ENCODE measurements at places on chromosomes 3 and 15.

GRCh38 chr3:170907637-170908234, 701 bp downstream of the EIF5A2 start:
- DNase-seq = no peak

- DNase-seq = no peak
Measured at GRCh38 chr3:172303181-172303580, 145.1 kb downstream of the GHSR start.

DNA sequence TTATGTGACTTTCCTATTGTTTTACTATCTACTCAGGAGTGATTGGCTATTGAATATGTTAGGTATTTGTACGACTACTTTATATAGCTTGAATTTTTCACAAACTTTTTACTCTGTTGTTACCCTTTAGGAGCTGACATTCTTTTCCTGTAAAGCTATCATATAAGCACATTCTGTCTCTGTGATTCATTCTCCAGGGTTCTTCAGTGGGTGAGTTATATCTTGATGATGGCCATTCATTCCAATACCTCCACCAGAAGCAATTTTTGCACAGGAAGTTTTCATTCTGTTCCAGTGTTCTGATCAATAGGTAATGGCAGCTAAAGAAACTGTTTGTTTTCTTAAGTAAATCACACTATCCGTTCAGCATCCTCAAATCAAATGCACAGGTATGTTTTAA, 10.1 kb upstream of the CAPN3 start:
- DNase-seq = no peak

DNA sequence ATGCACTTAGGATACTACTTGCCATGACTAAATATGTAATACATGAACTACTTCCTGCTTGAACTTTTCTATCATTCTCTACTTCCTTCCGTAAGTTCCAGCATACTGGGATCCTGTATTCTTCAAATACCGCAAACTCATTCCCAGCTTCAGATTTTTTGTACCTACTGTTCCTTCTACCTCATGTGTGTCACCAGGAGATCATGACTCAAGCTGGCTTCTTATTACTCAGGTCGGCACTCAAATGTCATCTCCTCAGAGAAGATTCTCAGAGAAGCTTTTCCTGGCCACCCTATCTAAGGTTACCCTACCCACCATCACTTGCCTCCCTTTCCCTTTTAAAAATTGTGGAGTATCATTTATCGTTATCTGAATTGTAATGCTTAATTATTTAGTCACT, 66.7 kb downstream of the RFX7 start:
- DNase-seq = no peak

DNA sequence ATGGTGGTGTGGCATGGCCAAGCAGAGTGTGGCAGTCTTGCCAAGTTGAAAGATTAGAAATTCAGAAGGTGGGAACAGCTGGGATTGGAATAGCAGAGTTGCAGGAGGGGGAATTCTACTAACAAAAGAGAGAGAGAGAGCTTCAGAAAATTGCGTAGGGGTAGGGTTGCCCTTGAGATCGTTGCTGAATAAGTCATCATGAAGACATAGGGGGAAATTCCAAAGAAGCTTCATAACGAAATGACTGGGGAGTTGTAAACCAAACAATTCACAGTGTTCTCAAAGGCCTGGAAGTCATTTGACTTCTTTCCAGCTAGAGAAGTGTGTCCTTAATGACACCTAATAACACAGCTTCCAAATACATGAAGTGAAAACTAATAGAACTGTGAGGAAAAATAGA, 26.3 kb upstream of the TIPARP start:
- no peak for DNase-seq

DNA sequence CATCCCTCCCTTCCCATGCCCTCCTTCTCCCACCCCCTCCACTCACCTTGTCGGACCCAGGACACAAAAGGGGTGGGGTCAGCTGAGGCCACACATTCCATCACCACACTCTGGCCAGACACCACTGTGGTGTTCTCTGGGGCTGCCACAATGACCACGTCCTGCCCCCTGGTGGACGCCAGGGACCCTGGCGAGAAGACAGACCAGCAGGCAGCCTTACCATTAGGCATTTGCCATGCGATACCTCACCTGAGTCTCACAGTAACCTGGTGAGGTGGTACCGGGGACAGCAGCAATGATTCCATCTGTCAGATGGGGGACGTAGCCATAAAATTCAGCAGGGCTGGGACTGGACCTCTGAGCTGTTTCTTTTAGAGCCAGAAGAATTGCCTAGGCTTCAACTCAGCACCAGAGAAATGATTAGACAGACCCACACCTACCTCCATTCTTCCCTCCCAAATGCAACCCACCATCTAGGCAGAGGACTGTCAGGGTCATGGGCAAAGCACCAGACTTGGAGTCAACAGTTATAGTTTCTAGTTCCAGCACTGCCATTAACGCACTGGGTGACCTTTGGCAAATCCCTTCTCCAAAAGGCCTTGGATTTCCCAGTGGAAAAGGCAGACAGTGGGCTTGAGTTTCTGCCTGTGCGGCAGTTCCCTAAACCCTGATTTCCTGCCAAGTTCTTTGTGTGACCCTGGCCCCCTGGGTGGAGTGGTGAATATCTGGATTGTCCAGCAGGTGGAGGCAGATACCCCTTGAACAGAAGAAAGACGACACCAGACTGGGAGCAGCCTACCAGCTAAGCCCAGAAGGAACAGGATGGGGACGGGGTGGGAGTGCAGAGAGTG, 21.8 kb downstream of the IGDCC4 start:
- DNase-seq = peak; percentile 72

DNA sequence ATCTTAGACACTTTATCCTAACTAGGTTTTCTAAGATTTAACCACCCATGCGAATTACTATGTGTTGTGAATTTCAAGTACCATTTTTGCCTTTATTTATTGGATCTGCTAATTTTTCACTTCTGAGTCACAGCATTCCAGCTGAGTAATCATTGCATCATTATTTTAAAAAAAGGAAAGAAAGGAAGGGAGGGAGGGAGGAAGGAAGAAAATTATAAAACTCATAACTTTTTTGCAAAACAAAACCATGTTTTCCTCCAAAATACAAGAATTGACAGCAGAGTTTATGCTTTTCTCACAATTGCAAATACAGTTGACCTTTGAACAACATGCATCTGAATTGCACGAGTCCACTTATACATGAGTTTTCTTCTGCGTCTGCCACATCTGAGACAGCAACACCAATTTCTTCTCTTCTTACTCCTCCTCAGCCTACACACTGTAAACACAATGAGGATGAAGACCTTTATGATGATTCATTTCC, 651.4 kb upstream of the NECTIN3 start:
- DNase-seq = no peak

DNA sequence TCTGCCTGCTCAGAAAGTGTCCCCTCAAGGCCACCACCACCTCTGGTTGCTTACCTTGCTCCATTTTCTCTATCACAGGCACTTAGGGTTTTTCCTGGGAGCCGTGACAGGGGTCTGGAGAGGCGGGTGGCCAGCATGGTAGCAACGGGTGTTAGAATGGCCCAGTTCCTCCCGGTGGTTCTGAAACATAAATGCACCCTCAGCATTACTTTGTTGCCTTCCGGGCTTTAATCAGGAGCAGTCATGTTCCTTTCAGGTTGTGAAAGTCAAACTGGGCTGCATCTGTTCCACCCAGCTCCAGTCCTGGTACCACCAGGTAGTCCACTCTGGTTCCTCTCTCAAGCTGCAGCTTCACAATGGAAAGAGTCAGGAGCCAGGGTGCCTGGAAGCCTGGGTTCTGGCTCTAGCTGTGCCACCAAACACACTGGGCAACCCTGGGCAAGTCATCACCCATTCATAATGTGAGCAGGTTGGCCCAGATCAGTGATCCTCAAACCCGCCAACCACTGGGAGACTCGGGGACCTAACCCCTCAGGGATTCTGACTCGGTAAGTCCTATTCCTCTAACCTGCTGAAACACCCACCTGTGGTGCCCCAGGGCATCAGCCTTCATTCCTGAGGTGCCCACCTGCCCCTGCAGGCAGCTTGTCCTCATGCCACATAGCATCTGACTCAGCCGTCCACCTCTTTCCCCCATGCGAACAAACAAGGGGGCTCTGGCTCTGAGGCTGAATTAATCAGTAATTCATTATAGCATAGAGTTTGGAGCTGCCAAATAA, 9.3 kb downstream of the BDH1 start:
- no peak for DNase-seq

GRCh38 chr15:40743485-40743901, 11.6 kb downstream of the RMDN3 start:
- no peak for DNase-seq

DNA sequence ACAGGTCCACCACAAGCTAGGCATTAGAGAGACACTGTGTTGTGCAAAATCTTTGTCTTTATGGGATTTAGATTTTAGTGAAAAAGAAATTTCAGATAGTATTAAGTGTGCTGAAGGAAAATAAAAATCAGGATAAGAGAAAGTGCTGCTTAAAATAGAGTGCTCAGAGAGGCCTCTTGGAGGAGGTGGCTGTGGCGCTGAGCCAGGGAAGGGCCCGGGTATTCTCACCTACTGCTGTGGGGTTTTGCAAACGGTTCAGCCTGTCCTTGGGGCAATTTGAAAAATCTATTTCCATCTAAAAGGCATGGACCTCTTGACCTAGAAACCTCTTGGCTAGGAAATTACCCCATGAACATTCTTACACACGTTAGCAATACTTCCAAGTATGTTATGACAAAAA, 267.7 kb downstream of the TJP1 start:
- DNase-seq = no peak

GRCh38 chr3:196793246-196793645, 53.6 kb downstream of the PAK2 start:
- no peak for DNase-seq

DNA sequence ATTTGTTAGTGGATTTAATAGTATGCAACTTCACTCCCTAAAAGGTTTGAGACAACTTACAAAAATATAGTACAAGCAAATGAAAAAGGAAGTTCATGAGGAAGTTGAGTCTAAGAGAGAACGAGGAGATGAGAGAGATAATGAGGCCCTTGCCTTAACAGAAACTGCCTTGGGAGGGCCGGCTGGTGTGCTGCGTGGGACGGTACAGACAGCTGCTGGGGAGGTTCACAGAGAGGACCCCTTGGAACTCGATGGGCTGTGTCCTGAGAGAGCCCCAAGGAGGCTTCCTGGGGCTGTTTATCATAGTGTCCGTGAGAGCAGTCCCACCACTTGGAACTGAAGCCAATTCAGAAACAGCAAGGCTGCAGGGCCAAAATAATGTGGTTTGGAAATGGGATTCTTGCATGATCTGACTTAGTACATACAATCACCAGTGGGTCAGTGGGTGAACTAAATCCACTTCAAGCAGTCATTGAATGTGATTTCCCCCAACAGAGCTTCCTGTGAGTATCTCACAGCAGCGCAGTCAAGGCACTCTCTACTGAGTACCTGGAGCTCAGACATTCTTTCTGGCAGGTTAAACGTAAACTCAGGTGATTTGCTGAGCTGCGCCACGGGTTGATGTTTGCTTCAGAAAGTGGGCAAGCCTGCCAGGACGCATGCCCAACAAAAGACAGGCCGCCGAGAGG, 90.8 kb downstream of the CRTC3 start:
- DNase-seq = peak; percentile 63

DNA sequence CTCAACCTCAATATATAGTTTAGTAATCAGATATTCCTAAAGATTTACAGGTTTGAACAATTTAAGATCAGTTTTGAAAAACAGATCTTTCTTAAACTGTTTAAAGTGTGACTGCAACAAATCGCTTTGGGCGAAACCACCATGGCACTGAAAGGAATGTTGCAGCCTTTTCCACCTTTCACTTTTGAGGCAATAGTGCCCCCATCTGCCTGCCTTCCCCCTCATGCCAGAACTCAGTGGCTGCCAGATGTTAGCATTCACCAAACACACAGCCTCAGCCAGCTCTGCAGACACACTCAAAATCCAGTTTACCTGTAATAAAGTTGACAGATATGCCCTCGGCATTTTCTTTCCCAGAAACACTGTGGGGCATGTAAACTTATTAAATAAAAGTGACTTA, 3.3 kb downstream of the LYSMD4 start:
- DNase-seq = no peak
